ENCODE measurements at places on chromosomes 16 and 17.

GRCh38 chr17:67488161-67488560 is 111.1 kb downstream of the PITPNC1 start:
- no peak for DNase-seq

- no peak for DNase-seq
These were observed 159.8 kb downstream of the COPRS start for GRCh38 chr17:31699281-31699680.

GRCh38 chr17:57113011-57113410 is 28.0 kb downstream of the AKAP1 start:
- DNase-seq = no peak

GRCh38 chr16:80080287-80080851 is 460.4 kb upstream of the DYNLRB2 start:
- no peak for DNase-seq

DNA sequence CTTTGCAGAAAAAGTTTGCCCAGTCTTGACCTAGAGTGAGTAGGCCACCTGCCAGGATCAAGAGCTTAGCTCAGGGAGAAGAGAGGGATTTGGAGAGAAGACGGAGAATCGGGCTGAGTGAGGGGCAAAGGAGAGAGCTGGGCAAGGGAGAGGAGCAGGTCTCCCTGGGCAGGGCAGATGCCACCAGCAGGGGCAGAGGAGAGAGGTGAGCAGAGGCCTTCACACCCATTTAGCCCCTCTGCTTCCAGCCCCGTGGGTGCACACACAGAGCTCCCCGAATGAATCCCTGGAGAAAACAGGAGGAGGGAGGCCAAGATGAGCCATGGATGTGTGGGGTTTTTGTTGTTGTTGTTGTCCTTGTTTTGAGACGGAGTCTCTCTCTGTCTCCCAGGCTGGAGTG is 29.2 kb downstream of the TBX4 start:
- no peak for DNase-seq

- DNase-seq = no peak
These were observed 2.8 kb upstream of the ARHGAP27 start for GRCh38 chr17:45435481-45435880.

GRCh38 chr16:53922067-53922806 is 218.3 kb downstream of the FTO start:
- DNase-seq = no peak

DNA sequence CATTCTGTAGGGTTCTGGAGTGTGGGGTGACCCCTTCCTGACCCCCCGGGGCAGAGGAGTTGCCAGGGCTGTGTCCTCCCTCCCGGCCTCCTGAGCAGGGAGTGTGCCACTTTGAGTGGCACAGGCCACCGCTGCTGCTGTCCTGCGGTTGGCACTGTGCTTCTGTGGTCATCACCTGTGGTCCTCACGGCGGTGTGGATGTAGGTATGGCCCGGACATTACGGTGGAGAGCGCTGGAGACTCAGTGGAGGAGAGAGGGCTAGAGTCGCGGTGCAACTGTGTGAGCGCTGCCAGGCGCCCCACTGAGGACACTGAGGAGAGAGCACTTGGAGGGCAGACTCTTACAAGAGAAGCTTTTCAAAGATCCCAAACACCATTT is 39.1 kb downstream of the PGS1 start:
- DNase-seq = no peak

DNA sequence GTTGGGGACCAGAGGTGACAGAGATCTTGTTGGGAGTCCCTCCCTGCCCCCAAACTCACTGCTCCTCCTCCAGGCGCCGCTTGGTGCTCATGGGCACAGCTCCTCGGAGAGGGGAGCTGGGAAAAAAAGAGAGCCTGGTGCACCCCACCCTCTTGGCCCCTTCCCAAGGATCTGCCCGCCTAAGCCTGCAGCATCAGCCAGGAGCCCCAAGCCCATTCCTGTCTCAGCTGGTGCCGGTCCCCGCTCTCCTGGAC is 400 bp downstream of the HCFC1R1 start:
- DNase-seq = no peak

- DNase-seq = no peak
These were observed 77.4 kb downstream of the ANKFN1 start for GRCh38 chr17:56230660-56231059.

GRCh38 chr16:65667011-65667578 is 545.2 kb upstream of the CDH11 start:
- no peak for DNase-seq

DNA sequence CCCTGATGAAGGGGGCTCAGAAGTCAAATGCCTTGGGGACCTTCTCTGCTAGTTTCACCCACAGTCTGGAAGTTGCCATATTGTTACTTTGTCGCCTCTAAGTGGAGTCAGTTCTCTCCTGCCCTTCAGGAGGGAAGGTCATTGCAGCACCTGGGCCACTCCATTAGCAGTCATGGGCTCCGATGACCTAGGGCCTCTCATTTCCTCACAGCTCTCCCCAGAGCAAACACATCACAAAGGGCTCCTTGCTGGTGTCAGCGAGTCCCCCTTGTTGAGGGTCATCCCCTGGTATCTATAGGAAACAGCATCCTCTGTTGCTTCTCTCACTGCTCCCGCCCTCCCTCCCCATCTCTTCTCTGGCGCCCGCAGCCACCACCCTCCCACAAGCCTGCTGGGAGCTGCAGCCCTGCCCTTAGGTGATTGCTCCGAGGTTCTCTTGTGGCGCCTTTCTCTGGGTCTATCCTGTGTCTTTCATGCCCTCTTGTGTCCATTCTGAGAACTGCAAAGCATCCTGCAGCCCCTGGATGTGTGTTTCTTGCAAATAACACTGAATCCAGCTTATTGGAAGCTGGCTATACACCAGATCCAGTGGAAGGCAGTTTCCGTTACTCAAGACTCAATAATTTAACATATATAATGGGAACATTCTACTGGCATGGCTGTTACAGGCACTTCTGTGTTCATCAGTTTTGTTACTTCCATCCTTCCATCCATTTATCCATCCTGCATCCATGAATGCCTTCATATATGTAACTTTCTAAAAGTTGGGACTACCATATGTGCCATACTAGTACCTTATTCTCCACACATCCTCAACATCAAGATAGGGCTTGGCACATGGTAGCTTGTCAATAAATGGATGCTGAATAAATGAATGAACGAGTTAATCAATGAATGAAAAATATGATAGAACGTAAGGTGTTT is 21.2 kb downstream of the PDILT start:
- DNase-seq = no peak

- DNase-seq = no peak
These were observed 85.6 kb upstream of the NOL11 start for GRCh38 chr17:67632141-67632540.

Data from GDM1 (cell line).